ENCODE measurements at places on chromosomes 1 and 21.

- DNase-seq: no peak
Measured at GRCh38 chr1:21139601-21140000, 37.1 kb downstream of the EIF4G3 start.

GRCh38 chr1:3192825-3193224 lies 123.8 kb downstream of the PRDM16 start:
- no peak for DNase-seq

DNA sequence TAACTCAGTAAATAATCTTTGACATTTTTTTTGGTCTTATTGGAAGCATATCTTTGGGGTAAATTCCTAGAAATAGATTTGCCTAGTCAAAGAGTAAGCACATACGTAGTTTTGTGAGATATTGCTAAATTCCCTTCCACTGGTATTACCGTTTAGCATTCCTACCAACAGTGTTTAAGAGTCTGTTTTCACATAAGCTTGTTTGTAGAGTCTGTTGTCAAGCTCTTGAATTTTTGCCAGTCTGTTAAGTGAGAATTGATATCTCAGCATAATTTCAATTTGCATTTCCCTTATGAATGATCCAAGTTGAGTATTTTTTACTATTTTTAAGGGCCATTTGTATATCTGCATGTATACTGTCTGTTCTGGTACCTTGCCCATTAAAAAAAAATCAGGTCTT lies 37.0 kb upstream of the MPC2 start:
- no peak for DNase-seq

DNA sequence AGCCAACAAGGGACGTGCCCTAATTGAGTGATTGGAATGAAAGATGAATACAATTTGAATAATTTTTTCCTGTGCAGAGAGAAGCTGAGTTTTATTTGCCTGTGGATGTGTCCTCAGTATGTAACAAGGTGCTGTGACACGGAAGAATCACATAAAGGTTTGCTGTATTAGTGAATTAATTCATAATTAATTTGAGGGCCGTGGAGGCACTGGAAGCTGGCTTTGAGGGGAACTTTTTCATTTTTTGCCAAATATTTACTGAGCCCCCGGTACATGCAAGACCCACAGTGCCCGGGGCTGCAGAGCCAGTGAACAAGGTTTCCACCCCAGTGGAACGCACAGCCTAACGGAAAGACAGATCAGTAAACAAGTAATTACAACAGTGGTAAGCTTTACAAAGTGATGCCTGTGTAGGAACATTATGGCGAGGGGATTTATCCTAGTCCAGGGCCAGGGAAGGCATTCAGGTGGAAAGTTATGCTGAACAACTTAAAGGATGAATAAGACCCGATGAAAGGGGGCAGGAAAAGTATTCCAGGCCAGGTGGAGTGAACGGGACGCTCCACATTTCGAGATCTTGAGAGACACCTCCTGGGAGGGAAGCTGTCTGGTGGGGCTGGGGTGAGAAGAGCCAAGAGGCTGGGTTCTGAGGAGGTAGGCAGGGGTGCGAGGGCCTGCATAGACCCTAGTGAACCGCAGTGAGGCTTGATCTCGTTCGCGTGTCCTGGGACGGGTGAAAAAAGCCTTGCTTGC lies 773 bp upstream of the RCC2 start:
- DNase-seq: no peak

GRCh38 chr1:116492358-116492811 lies 78.4 kb downstream of the CD58 start:
- no peak for DNase-seq

DNA sequence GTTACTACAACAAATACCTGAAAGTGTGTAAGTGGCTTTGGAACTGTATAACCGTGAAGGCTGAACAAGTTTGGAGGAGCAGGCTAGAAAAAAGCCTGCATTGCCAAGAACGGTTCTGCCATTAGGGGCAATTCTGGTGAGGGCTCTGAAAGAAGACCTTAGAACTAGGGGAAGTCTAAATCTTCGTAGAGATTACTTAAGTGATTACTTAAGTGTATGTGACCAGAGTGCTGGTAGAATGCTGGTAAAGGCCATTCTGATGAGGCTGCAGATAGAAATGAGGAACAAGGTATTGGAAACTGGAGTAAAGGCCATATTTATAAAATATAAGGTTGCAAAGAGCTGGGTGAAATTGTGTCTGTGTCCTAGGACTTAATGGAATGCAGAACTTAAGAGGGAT lies 158.0 kb downstream of the CLIC6 start:
- no peak for DNase-seq

- DNase-seq: no peak
Measured at GRCh38 chr1:231581859-231582258, 44.7 kb upstream of the DISC1 start.

DNA sequence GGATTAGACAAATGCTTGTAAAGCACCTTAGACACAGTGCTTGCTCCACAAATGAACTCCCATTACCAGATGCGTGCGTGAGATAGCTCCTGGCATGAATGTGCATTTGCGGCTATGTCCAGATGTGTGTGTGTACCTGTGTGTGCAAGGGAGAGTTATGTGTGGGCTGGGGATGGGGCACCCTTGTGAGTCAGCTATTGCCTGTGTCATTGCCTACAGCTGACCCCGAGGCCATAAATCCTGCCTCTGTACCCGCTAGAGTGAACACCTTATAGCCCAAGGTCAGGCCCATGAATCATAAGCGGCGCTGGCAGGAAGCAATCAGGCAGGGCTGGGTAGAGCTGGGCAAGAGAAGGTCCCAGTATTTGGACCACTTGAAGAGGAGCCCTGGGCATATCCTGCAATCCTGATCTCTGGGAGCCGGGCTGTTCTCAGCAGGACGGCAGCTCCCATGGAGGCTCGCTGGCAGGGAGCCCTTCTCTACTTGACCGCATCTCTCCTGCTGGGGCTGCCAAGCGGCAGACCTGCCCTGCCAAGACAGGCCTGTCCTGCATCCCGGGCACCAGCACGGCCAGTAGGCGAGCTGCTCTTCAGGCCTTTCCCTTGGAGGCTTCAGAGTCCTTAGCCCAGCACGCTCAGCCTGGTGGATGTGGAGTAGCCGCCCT lies 86.4 kb downstream of the TMEM53 start:
- DNase-seq: no peak

DNA sequence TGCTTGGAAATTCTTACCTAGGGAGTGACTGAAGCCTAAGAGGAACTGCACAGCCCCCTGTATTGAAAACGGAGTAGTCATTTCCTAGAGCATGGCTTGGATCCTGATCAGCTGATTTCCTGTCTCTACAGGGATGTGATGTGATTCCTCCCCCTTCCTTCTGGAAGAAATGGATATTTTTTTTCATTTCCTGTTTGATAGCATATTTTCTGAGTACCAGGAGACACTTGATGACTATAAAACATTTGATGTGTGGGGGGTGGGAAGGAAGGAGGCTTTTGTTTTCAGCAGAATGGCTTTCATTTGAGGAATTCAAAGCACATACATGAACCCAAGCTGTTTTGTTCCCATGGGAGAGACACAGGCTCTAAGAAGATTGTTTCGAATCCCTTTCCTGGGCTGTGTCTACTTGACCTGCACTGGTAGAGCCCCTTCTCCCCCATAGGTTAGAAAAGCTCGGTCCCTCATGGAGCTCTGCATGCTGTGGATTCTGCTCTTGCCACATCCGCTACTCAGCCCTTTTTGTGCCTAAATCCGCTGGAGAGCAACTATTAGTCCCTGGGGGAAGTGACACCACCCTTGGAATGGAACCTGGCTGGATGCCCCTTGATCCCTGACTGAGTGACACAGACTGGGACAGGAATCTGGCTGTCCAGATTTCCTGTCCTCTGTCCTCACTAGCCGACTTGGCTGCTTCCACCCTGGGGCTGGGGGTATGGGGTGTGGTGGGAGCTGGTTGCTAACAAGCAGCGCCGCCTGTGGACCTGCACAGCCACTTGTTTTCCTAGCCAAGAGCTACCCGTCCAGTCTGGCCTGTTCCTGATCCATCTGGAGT lies 71.8 kb upstream of the MACF1 start:
- DNase-seq: no peak

DNA sequence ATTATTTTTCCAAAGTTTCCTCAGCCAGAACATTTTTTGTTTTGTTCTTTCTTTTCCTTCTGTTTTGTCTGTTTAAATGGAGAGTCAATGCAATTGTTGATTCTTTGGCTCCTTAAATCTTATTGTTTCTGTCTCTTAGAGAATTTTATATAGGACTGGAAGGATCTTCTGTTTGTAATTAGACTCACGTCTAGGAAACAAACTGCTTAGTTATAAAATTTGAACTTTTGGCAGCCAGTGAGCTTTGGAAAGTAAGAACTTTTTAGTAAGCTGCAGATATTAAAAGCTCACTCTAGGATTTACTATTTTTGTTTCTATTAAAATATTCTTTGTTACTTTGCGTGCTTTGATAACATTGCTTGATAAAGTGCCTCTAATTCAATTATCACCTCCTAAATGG lies 109.8 kb upstream of the HNRNPU start:
- DNase-seq: no peak

GRCh38 chr1:203378556-203379245 lies 27.8 kb upstream of the FMOD start:
- DNase-seq: no peak

DNA sequence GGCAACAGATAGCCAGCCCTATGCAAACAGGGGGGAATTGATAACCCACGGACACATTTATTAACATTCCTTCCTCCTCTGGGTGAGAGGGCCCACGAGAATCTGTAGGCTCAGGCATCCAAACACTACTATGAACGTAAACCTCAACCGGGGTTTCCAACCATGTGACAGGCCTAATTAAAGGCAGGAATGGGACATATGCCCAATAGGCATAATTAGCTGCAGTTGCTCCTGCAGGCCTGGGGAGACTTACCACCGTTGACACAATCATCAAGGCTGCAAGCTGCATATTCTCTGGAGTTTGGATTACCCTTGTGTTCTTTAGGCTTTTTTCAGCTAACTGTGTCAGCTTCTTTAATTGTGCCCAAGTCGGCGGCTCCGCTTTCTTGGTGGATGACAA lies 22.2 kb upstream of the GBP1 start:
- no peak for DNase-seq

DNA sequence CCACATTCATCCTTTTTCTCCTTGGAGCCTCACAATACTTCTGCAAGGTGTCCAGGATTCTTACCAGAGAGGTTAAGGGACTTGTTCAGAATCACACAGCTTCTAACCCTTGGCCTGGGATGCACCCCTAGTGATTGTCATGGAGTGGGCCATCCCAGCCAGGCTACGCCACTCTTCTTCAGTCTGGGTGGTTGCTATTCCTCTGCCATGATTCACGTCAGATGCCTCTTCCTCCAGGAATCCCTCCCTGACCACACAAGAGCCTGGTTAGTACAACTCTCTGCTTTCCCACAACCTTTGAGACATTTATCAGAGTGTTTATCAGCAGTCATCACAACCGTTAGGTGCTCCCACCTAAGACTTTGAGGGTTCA lies 121.8 kb downstream of the EPHB2 start:
- DNase-seq: no peak

GRCh38 chr21:26490771-26491170 lies 82.3 kb downstream of the CYYR1 start:
- no peak for DNase-seq

DNA sequence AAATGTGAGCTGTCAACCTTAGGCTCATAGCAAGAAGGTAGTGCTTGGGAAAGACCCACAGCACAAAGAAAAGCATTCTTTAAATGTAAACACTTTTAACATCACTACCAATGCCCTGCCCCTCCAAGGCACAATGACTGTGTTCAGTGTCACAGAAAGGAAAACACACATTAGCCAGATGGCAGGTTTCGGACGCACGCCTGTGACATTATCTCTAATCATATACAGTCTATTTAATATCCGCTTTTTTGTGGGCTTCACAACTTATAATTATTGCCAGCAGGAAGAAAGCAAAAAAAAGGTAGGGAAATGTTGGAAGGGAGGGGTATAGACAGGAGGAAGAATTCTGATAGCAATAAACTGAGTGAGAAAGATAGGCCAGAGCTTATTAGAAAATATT lies 112.4 kb upstream of the BEND5 start:
- no peak for DNase-seq

GRCh38 chr1:66366634-66367033 lies 167.3 kb upstream of the SGIP1 start:
- DNase-seq: no peak

- no peak for DNase-seq
Measured at GRCh38 chr21:38631676-38632075, 133.4 kb upstream of the ERG start.

DNA sequence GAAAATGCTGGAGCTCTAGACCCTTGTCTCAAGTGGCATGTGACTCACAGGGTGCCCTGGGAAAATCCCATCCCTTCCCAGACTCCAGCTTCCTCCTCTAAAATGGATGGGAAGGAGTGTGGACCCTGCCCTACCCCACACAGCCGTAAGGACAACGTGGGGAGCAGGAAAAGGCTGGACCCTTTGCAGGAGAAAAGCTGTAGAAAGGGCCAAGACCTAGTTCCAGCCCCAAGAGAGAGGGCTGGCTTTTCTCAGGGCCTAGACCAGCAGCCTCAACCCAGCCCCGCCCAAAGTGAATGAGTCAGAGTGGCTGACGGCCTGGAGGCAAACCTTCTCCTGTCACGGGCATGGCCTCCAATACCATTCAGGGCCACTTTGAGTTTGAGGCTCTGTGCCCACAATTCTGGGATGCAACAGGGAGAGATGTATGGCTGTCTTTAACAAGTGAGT lies 1.1 kb downstream of the LAMB3 start:
- DNase-seq: peak; percentile 88

GRCh38 chr1:200963076-200963475 lies 60.4 kb downstream of the KIF21B start:
- DNase-seq: no peak

GRCh38 chr1:170586321-170587252 lies 54.6 kb downstream of the GORAB start:
- no peak for DNase-seq

DNA sequence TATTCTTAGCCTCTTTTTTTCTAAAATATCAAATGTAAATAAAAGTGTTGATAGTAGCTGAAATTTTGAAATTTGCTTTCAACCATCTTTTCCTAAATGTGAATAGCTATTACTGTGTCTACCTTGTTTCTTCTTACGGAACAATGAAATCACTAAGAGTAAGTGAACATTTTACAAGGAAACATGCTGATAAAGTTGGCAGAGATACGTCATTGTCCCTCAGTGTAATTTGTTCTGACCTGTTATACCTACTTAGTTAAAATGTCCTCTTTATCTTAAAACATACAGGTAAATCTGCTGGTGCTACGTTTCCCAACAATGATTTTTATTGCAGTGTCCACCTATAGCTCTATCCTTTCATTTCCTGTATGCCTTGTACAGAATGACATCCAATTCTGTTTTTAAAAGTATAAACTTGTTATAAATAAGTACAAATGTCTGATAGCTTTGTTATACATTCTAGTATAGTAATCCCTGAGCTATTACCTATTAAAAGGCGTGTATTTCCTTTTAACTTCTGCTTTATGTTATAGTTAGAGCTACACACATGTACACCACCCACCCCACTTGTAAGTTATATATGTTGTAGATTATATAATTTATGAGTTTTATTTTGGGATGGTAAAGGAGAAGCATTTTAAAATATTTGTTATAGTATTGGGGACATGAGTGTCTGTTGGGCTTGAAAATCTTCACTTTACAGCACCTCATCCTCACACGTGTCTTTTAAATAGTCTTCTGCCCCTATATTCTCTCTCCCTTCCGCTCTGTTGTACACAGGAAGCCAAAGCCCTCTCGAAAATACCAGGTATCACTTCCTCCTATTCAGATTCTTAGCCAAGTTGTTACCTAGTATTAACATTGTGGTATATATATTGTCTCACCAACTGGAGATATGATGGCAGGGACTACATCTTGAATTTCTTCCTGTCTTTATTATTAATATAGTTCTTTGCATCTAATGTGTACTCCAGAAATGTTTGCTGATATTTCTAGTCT lies 25.2 kb downstream of the LAMC1 start:
- DNase-seq: no peak

GRCh38 chr1:67336783-67337182 lies 29.1 kb downstream of the IL12RB2 start:
- no peak for DNase-seq

- DNase-seq: peak; percentile 72
Measured at GRCh38 chr1:41383094-41383852, 22.0 kb downstream of the FOXO6 start.

Data from activated effector memory CD4-positive, alpha-beta T cell treated with anti-CD3 and anti-CD28 coated beads, Interleukin-2, amount 50 U/mL, for 16 hours (primary cell).